ENCODE measurements at places on chromosomes 2 and 18. TPM values are rescaled to one million over a fixed set of nuclear protein-coding genes. Genes with fewer than 3 reads are reported as not detected.

GRCh38 chr2:142725386-142725785 lies 152.1 kb upstream of the KYNU start:
- DNase-seq, result no peak

- DNase-seq, result no peak
Measured at GRCh38 chr2:88859461-88859860, 168.0 kb downstream of the RPIA start.

GRCh38 chr18:73462092-73462491 lies 594.3 kb upstream of the NETO1 start:
- no peak for DNase-seq

- DNase-seq, result no peak
Measured at GRCh38 chr2:16392647-16393499, 272.8 kb downstream of the CYRIA start.

- DNase-seq, result no peak
Measured at GRCh38 chr2:43421194-43421593, 174.6 kb downstream of the THADA start.

DNA sequence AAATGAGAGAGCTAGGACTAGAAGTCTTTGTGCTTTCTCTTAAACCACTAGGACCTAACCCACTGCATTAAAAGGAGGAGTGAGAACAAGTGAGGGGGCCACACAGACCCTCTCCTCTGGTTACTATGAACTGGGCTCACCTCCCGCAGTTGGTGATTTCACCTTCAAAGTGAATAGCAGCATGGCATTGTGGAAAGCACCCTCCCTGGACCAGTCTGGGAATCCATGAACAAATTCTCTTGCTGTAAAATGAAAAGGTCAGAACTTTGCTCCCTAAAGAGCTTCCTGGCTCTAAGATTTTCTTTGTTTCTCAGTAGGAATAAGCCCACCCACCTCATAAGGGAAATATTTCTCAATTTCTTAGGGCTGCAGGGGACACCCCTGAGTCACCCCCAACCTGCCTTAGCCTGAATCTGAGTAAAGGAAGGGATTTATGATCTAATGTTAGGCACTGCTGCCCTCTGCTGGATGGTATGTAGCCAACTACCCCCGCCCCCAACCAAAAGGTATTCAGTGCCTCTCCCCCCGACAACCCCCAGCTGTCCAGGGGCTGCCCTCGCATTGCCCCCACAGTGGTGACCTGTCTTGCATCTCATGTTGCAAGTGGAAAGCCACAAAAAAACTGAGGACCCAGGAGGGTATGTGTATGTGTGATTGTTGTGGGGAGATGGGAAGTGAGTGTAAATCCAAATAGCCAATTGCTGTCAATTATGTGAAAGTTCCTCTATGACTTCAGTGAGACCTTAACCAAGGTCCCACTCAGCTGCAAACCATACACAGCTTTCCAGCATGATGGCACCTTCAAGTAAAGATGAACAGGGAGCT lies 230.9 kb upstream of the SLC14A2 start:
- peak; percentile 31 for DNase-seq

- DNase-seq, result no peak
Measured at GRCh38 chr2:97781981-97782380, 68.6 kb downstream of the ZAP70 start.

Gene ITSN2
- 14.7 TPM for total RNA-seq

Gene ANKRD30B
- not detected for total RNA-seq

Gene DNAJC5G
- total RNA-seq, result not detected

Gene CRACDL
- not detected for total RNA-seq

Gene SERPINB7
- total RNA-seq, result 3.4 TPM
